ENCODE measurements at places on chromosomes 1 and 21.

GRCh38 chr1:70091811-70092210, 113.6 kb downstream of the LRRC40 start:
- no peak overlapping the region for H3K4me3 ChIP-seq
- H3K36me3 ChIP-seq: no peaks in the 10 kb centered on the region
- H3K27ac ChIP-seq: peak overlapping the region; percentile 69
- H3K27me3 ChIP-seq: no peaks in the 10 kb centered on the region

- H3K4me3 ChIP-seq: no peak overlapping the region
- DNase-seq: no peak
- H3K27ac ChIP-seq: no peak overlapping the region
- H3K27me3 ChIP-seq: no peaks in the 10 kb centered on the region
- H3K36me3 ChIP-seq: peaks cover 22% of the 10 kb centered on the region
Observed at GRCh38 chr1:179302070-179302469, 8.5 kb downstream of the SOAT1 start.

GRCh38 chr1:190942475-190942874, 464.8 kb upstream of the BRINP3 start:
- H3K4me1 ChIP-seq: no peaks in the 10 kb centered on the region
- H3K36me3 ChIP-seq: no peaks in the 10 kb centered on the region
- no peak overlapping the region for H3K27ac ChIP-seq
- no peaks in the 10 kb centered on the region for H3K27me3 ChIP-seq

DNA sequence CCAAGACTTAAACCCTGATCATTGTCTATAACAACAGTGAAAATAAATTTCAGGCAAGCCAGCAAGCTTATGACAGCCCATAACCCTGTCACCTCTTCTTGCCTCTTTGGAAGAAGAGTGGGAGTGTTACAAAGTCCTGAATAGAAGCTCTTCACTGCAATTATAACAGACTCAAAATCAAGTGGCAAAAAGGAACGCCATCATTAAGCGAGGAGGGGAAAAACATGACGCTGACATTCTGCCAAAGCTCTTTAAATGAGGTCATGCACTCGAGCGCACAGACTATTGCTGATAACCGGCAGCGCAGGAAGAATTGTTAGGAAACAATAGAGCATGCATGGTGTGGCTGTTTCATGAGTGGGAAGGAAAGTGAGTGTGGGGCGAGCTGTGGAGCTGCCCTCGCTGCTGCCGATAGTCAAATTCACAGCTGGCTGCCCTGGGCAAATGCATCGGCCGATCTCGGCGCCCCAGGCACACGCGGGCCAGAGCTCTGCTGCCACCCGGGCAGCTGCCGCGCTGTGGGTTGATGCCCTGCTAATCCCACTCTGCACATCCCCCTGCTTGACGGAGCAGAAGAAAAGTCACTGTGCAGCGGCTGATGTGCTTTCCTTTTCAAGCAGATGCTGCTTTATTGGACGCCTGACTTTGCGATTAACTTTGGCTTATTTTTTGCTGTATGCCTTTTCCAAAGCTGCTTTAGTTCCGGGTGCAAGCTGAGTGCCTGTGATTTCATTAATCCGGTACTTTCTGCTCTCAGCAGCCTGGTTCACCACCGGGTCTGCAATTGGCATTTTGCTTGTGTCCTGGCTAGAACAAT, 102.4 kb upstream of the ST6GALNAC5 start:
- no peaks in the 10 kb centered on the region for H3K4me1 ChIP-seq
- H3K36me3 ChIP-seq: no peaks in the 10 kb centered on the region
- no peak for DNase-seq

- H3K4me3 ChIP-seq: no peak overlapping the region
- no peak for DNase-seq
- H3K4me1 ChIP-seq: peaks cover 4% of the 10 kb centered on the region
- no peaks in the 10 kb centered on the region for H3K36me3 ChIP-seq
Observed at GRCh38 chr1:78303620-78304019, 187.2 kb upstream of the PTGFR start.

- no peaks in the 10 kb centered on the region for H3K27me3 ChIP-seq
- no peak for DNase-seq
- no peak overlapping the region for H3K4me3 ChIP-seq
- peaks cover 56% of the 10 kb centered on the region for H3K36me3 ChIP-seq
- peaks cover 40% of the 10 kb centered on the region for H3K4me1 ChIP-seq
Observed at GRCh38 chr1:218401998-218402785, 57.1 kb downstream of the TGFB2 start.

Measured in osteocyte (in vitro differentiated cells).